Activated CD4-positive, alpha-beta T cell treated with anti-CD3 and anti-CD28 coated beads, Interleukin-2, amount 50 U/mL, for 4 hours (primary cell): ENCODE measurements at places on chromosomes 4 and X.

- DNase-seq, result no peak
Observed at GRCh38 chrX:140766024-140766611, 56.6 kb downstream of the LINC00632 start.

GRCh38 chr4:12894062-12894461 is 590.1 kb downstream of the RAB28 start:
- no peak for DNase-seq

- no peak for DNase-seq
Observed at GRCh38 chr4:66178906-66179305, 508.6 kb upstream of the EPHA5 start.

DNA sequence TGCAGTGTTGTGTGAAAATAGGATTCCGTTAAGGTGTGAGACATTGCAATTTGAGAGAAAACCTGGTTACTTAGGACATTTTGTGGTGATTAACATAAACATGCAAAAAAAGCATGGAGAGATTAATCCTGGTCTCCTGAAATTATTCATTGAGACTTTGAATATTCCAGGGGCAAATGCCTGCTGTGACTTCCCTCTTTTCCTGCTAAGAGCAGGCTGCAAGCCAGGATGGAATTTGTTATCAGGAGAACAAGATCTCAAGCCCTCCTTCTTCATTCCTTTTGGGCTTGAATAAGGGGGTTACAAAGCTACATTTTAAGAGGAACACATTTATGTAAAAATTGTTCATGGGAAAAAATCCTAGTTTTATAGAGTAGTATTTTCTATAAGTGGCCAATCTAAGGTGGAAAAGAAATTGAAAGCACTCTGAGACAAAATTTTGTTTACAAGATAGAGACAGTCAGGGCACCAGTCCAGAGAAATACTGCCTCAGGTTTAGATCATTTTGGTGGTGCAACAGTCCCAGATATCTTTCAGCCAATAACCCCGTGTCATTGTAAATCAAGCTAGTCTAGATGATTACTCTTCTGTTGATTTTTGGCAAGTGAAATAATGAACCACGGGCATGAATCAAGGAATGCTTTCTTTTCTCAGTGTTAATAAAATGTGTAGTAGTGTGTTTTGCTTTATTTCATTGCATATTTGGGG is 1528.3 kb upstream of the AGA start:
- DNase-seq, result no peak

DNA sequence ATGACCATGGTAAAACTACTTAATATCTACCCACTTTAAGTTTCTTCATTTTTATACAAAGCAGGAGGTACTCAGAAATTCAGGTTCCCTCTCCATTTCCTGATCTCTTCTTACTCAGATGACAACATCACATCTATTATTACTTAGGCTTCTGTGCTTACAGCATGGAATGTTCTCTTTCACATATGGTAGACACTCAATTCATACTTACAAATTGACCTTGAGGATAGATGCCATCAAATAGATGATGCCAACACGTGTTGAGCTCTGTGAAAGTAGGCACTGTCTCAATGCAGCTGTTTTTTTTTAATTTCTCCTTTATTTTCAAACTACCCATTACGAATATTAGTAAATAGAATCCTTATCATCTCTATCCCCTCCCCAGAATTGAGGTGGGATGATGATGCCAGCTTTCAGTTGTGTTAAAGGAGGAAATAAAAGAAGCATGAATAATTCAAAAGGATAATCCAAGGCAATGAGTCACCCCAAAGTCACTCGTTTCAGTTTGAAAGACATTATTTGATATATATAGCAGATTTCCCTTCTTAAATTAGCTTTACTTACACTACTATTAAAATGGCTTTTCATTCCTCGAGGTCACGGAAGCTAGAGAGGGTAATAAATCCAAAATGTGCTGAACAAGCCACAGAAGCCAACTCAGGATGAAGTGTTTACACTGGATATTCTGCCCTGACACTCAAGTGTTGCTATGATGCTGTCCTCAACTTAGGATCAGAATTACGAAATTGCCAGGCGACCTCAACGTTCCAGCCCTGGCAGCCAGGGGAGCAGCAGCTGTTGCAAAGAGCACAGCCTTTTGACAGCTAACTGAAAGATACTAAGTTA is 124.2 kb upstream of the EOLA2 start:
- no peak for DNase-seq

DNA sequence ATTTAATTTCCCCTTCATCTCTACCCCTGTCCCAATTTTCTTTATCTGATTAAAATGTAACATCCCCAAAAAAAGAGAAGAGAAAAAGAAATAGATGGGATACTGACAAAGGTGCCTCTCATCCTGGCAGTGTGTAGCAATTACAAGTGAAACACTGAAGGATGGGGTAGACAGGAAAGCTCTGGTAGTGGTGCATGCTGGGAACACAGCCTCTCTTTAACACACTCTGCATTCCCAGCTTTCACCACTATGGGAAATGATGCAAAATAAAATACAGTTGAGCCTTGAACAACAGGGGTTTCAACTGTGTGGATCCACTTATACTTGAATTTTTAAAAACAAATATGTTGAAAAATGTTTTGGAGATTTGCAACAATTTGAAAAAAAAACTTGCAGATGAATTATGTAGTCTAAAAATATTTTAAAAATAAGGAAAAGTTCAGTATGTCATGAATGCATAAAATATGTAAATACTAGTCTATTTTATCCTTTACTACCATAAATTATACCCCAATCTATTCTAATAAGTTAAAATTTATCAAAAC is 239.2 kb upstream of the DDX53 start:
- no peak for DNase-seq

- DNase-seq, result no peak
Observed at GRCh38 chr4:41747230-41748055, 1.1 kb downstream of the PHOX2B start.

DNA sequence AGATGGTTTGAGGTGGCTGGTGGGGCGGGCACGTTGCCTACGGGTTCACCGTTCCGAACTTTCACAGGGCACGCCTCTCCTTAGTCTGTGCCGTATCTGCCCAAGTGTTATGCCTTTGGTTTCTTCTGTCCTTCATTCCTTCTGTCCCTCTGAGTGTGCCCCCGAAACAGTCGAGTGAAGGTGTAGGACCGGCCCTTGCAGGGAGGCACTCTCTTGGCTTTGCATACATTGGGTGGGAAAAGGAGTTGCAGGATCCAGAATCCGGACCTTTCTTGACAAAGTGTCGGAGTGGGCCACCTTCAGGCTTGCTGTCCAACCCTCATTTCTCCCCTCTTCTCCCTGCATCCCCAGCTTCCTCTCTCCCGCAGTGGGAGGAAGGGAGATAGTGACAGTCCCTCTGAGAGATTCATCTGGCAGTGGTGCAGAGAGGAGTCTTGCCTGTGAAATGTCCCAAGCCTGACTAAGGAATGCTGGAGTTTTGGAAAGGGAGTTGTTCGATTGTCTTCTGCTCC is 569 bp downstream of the ARFIP1 start:
- peak; percentile 71 for DNase-seq

- DNase-seq, result no peak
Observed at GRCh38 chrX:43964936-43965335, 8.3 kb downstream of the NDP start.

DNA sequence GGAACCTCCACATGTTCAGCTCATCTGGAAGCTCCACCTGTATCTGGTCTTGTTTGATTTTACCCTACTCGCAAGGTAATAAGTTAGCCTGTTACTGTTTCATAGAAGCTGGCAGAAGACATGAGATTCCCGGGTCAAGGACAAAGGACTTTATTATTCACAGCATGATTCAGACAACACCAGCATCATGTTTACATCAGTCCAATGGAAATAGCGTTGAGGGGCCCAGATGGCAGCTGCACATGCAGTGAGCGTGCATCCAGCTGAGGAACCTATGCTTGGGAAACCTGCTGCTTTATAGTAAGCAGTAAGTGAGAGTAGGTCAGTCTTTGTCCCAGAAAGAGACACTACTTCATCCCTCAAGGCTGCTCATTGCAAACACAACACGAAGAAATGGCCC is 19.8 kb downstream of the TSPAN5 start:
- no peak for DNase-seq

DNA sequence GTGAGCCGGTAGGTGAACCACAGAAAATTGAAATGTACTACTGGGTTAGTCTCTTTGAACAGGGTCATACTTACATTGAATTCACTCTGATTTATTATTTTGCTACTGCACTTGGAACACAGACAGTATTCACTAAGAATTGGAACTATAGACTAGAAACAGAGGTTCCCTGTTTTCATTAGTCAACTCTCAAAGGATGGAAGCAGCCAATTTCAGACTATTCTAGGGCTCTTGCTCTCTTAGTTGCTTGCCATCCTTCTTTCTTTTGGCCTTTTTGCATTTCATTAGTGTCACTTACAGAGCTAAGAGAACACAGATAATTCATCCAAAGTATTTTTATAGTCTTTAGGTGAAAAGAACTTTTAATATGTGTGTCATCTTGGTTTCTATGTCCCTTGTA is 52.6 kb downstream of the SHROOM3 start:
- DNase-seq, result no peak

GRCh38 chr4:159498446-159499115 is 395.7 kb downstream of the RAPGEF2 start:
- DNase-seq, result no peak

GRCh38 chr4:138507522-138507921 is 265.4 kb upstream of the SLC7A11 start:
- DNase-seq, result no peak

DNA sequence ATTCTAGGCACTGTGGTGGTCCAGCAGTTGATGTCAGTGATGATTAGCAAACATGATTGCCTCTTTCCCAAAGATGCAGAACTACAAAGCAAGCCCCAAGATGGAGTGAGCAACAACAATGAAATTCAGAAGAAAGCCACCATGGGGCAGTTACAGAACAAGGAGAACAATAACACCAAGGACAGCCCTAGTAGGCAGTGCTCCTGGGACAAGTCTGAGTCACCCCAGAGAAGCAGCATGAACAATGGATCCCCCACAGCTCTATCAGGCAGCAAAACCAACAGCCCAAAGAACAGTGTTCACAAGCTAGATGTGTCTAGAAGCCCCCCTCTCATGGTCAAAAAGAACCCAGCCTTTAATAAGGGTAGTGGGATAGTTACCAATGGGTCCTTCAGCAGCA is 365.3 kb downstream of the MAPK10 start:
- DNase-seq, result no peak

DNA sequence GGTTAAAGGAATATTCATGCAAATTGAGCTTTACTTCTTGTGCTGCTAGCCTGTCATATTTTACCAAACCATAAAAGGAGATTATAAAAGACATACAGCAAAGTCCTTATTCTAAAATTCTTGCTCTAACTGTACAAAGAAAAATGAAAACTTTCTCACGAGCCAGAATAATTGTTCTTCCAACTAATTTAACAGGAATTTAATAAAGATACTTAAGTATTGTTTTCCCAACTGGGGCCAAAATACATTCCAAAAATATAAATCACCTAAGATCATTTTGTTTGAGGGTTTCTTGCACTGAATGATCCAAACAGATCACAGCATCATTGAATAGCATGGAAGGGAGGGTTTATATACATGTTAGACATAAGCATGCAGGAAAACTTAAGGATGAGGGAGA is 127.1 kb upstream of the PCDH18 start:
- no peak for DNase-seq

- no peak for DNase-seq
Observed at GRCh38 chr4:98203332-98204235, 57.6 kb upstream of the RAP1GDS1 start.

DNA sequence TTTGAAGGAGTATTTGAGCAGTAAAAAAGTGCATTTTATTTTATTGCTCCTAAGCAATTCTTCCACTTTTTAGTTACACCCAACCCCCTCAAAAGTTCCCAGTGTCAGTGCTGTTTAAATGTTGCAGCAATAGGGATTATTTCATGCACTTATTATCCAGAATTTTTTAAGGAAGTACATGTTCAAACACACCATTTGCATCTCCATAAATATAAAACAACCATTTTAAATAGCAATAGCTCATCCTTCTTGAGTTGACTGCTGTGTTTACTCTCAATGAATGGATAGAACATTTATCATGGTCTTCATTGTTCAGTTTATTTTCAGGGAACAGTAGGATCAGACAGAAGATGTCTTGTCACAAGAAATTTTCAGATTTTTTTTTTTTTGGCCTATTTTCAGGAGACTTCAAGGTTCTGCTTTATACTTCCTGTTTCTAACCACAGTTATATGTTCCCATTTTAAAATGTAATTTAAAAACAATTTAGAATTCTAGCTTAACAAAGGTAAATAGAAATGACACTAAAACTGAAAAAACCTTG is 171.9 kb downstream of the TMA16 start:
- no peak for DNase-seq

DNA sequence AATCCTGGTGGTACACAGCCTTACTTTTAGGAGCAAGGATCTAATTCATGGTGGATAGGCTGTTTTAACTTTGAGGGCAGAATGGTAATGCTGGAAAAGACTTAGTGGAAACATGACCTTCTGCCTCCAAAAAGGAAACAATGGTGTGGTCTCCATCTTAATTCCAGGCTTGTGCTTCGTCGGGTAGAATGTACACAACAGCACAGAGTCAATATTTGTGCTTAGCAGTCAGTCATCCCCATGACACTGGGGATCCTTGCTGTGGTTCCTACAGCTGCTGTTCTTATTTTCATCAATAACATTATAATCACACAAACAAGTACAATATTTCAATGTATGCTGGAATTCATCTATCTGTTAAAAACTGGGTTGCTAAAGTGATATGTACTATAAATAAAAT is 104.4 kb downstream of the HHIP start:
- DNase-seq, result no peak

DNA sequence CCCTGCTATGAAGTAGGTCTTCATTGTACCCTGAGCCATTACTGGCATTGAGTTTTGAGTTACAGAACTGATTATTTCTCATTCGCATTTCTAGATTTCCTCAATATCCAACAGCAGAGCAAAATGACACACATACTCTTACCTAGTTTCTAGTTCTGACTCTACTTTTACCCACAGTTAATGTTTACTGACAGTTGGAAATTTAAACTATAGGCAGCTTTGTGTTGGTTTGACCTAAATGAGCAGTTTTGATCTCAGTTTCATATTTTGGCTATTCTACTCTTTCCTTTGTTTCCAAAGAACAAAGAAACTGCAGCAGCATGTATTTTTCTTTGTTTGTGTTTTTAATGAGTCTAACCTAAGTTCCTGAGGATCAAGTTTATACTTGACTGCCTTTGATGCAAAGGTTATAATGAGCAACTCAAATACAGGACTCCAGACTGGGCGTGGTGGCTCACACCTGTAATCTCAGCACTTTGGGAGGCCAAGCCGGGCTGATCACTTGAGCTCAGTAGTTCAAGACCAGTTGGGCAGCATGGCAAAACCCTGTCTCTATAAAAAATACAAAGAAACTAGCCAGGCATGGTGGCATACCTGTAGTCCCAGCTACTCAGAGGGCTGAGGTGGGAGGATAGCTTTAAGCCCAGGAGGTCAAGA is 30.4 kb downstream of the TXK start:
- DNase-seq, result no peak

DNA sequence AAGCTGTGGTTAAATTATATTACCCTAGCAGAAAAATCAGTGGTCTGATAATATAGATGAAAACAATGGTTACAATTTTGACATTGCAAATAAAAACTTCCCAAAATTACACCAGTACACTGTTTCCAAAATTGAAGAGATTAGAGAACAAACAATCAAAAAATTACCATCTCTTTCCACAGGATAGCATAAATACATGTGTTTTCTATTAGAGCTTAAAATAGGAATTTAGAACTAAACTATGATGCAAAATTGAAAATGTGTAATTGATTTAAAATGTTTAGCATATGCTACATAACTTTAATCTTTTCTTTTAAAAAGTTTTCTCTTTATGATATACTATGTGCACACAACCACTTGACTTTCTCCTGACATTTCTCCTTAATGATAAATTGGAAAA is 6.7 kb downstream of the EDNRA start:
- no peak for DNase-seq
